Stimulated activated CD8-positive, alpha-beta memory T cell treated with anti-CD3 and anti-CD28 coated beads, Interleukin-2, amount 100 ng/mL, for 1 hour (primary cell): ENCODE measurements at places on chromosomes 16 and 17.

- DNase-seq: no peak
These were observed 249.7 kb upstream of the TBX2 start for GRCh38 chr17:61149862-61150362.

GRCh38 chr16:67933805-67934204 lies 2.1 kb upstream of the CTRL start:
- DNase-seq: no peak

DNA sequence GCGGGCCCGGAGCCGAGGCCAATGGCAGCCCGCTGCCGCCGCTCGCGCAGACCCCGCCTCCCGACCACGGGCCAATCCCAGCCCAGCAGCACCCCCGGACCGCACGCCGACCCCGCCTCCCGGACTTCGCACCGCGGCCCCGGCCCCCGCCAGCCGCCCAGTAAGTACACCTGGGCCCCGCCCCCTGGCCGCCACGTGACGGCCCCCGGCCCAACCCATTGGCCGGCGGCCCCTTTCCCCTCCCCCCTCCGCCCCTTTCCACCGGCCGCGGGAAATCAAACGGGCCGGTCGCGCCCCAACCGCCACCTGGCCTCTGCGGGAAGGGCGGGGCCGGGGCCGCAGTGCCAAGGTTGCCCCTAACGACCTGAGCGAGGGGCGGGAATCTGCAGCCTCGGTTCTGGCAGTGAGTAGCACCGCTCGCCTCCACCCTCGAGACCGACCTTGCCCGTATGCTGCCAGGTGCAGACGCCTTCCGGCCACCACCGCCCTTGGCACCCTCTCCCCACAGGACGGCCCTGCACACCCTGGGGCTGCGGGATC lies at the start of gene YBX2:
TSS of gene YBX2 (minus strand) at position 26 of the 540 bp plus-strand sequence. CDS start 139 bp downstream, outside the sequence.
- DNase-seq: peak; percentile 50

DNA sequence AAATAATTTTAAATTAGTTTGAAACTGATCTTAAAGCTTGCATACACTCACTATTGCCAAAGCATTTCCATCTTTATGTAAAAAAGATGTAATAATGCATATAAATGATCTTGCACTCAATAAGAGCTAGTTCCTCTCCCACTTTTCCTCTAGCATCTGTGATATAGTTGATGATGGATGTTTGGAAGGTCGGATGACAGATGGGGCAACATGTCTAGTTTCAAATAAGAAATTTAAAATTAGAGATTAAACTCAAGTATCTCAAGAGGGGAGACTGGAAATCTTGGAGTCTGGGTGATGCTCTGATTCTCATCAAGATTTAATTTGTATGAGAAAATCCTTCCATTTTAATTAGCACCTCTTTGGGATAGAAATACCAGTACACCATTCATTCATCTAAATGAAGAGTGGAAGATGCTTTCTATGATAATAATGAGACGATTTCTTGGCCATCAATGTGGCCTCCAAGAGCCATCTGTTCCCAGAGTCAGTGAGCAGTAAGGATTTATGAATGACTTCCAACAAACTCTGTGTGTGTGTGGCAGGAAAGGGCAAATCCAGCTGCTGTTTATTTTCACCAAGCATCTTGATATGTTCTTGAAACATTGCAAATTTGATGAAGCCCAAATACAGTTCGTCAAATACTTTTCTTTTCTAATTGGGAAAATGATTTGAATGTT lies 616.3 kb upstream of the CDH8 start:
- DNase-seq: no peak

DNA sequence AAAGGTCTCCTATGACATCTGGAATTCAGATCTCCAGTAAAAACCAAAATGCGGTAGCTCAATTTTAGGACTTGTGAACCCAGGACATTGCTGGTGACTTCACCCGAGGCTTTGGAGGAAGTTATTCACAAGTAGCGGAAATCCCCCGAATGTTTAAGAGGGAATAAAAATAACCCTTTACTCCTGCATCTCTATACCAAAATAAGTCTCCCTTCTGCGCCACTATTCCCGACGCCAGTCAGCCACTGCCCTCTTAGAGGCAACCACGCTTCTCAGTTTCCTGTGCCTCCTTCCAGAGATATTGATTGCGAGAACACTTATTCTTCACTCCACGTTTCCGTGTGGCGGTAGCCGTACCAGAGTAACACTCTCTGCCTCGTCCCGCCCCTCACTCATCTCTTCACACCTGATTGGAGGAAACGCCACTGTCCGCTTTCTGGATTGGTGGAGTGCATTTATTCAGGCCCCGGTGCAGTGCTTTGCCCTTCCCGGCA lies 27.4 kb downstream of the EMP2 start:
- DNase-seq: peak; percentile 10

GRCh38 chr17:62884781-62885180 lies 76.7 kb upstream of the MARCHF10 start:
- DNase-seq: no peak

- no peak for DNase-seq
These were observed 431.2 kb downstream of the SLC39A11 start for GRCh38 chr17:72661116-72661944.

DNA sequence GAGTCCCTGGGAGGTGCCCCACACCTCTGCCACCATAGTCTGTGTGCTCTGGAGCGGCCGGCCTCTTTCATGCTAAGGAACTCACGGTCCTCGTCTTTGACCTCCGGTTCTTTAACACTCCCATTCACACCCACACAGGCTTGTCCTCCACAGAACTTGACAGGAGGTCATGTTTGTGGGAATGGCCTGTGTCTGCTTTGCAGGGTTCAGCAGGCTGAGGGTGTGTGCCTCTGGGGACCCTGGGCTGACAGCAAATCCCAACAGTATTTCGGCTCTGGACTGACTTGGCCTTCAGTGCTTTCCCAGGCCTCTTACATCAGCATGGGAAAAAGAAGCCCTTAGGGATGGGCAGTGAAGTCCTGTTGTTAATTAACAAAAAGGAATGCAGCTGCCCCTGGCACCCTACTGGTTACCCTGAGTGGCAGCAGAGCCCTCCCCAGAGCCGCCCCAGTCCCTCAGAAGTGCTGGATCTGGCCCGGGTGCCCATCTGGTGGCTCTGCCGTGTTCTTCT lies 35.4 kb upstream of the ADORA2B start:
- no peak for DNase-seq

DNA sequence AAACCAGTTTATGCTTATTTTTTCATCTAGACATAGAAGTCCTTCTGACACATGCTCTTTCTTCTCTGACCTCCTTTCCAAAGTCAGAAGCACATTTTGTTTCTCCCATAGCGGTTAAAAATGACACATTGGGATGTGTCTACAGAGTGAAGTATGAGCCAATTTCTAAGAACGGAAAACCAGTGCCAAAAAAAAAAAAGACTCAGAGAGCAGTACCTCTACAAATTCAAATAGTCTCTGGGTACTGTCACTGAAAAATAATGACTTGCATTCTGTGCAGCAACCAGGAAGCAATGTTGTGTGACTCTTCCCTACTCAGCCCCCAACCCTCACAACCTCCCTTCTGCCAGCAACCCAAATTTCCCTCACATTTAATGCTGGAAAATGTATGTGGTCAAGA lies 145.5 kb upstream of the PMFBP1 start:
- DNase-seq: no peak

DNA sequence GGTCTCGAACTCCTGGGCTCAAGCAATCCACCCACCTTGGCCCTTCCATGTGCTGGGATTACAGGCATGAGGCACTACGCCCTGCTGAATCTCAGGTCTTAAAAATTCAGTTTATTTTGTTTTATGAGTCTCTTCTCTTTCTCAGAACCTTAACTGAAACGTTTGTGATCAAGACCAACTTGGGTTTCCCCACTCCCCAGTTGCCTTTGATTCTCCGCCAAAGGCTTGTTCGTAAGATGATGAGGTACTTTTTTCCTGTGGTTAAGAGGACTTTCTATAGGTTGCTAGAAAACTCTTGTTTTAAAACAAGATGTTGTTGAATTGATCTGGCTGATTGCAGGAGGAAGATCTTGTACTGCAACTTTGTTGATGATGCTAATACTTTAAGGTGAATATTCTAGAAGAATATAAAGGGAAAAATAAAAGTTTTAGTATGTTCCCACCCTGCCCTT lies 11.7 kb downstream of the ABCC1 start:
- DNase-seq: peak; percentile 37

- no peak for DNase-seq
These were observed 12.3 kb upstream of the MYCBPAP start for GRCh38 chr17:50495918-50496317.

DNA sequence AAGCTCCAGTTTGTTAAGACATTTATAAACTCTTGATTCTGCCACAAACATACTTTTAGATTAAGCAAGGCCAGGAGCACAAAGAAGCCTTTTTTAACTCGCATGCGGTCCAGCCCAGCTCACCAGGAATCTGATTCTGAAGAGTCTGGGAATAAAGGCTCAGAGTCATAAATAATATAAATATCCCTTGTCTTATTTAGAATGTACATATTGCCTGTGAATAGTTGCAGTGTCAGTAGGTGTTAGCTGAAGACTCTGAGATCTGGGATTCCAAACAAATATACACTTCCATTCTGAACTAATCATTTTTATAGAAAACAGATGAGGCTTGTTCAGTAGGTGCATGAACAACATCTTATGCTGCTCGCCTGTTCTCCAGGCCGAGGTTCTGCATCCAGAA lies 59.1 kb upstream of the ELAC2 start:
- no peak for DNase-seq

DNA sequence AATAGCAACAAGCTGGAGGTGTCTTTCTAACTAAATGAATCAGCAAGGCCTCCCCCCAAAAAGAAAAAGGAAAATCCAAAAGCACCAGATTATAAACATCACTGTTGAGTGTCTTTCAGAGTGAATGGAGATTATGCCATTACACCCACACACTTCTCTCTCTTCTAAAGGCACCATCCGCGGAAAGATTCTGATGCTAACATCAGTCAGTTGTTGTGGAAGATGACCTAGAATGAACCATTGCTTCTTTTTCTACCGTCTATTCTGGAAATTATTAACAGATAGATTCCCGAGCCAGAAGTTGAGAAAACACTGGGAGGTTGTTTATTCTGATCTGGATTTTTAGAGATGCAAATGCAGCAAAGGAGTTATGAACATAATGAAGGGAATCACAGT lies 60.9 kb upstream of the FAM20A start:
- no peak for DNase-seq

GRCh38 chr17:81843713-81844326 lies 9.0 kb upstream of the PPP1R27 start:
- DNase-seq: no peak

DNA sequence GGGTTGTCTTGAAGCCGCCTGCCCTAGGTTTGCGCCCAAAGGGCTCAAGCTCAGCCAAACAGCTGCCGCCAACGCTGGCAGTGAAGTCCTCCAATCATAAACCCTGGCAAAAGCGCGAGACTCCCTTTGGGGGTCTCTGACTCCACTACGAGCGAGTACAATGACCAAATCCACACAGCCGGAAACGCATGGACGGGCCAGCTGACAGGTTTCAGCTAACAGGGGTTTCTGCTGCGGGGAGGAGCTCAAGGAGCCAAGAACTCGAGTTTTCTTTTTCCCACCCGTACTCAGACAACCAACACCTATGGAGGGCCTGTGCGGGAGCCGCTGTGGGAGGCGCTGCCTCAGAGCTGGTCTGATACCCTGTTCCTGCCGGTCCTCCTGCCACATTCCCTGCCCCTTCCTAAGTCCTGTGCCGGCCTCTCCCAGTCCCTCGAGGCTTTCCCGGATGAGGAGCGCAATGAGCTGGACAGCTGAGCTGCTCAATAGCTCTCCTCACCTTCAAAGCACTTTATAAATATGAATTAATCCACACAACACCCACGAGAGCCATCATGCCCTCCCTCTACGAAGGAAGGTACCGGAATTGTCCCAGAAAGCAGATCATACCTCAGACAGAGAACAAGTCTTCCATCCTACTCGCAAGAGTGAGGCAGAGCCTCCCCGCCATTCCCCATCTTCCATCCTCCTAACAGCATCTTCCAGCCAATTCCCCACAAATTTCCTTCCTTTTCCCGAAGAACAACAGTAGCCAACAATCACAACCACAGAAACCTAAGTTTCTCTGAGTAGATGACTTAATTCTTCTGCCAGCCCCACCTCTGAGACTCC lies 6.1 kb downstream of the ABR start:
- DNase-seq: no peak

DNA sequence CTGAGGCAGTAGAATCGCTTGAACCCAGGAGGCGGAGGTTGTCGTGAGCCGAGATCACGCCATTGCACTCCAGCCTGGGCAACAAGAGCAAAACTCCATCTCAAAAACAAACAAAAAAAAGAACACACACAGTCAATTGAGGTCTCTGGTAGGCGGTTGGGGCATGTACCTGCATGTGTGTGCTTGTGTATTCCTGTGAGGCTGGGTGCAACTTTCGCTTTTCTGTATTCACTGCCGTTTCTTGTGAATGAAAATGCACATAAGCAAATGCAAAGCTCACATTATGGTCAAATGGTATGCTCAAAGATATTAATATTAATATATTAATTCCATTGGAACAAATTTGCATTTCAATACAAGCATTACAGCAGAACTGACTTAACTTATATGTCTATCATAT lies 20.9 kb downstream of the HS3ST3A1 start:
- DNase-seq: no peak

- no peak for DNase-seq
These were observed 11.0 kb upstream of the CENPT start for GRCh38 chr16:67858500-67858899.

DNA sequence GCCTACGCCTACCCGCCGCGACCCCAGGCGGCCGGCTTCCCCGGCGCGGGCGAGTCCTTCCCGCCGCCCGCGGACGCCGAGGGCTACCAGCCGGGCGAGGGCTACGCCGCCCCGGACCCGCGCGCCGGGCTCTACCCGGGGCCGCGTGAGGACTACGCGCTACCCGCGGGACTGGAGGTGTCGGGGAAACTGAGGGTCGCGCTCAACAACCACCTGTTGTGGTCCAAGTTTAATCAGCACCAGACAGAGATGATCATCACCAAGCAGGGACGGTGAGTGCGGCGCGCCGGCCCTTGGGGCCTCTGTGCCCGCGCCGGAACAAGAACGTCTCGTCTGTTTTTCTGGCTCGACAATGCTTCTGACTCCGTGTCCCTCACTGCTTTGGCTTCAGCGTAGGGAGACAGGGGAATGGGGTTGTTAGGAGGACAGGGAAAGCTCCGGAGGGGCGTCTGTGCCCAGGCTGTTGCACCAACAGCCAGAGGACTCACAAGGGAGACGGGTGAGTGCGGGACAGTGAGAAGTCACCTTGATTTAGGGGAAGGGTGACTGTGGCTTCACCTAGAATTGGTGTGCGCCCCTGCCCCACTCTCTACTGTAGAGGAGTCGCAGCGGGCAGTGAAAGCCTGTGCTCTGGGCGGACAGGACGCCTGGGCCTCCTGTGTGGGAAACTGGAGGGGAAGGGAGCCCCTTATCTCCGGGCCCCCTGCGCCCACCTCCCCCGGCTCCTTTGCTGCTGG lies 806 bp downstream of the TBX21 start:
- DNase-seq: no peak
